ENCODE measurements at places on chromosomes 13 and 19.
A peak's percentile ranks its signal among the peaks of the same experiment; 100 is the strongest.

GRCh38 chr19:40590464-40591265 lies 10.5 kb upstream of the LTBP4 start:
- DNase-seq: no peak

GRCh38 chr13:47555235-47555634 lies 445.8 kb downstream of the SUCLA2 start:
- DNase-seq: no peak

DNA sequence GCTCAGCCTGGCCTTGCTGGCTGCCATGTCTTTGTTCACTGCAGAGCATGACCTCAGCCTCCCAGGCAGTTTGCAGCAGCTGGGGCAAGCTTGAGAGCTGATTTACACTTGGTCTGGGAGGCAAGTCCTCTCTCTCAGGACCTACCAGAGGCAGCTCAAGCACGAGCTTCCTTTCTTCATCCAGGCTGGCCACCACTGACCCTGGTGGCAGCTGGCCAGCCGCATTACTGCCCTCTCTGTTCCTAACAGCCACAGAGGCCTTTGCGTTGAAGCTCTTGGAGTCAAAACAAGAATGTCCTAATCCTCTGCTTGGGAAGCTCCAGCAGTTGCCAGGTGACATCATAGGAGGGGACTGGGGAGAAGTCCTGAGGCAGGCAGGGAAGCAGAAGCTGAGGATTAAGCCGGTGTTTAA lies 85.7 kb downstream of the NUFIP1 start:
- DNase-seq: peak; percentile 98

DNA sequence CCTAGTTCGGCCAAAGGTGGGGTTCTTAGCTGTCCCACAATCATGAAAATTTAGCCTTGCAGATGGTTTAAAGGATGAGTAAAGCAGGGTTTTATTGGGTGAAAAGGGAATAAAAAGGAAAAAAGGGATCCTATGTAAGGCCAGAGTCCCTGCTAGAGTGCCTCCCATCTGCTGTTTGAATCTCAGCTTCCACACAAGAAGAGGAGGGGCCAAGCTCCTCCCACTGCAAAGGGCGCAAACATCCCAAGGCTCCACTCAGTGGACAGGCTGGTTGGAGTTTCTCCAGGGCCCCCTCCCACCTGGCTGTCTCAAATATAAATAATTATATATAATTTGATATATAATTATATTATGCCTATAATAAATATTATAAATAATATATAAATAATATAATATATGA lies 1272.1 kb upstream of the PCDH20 start:
- no peak for DNase-seq

DNA sequence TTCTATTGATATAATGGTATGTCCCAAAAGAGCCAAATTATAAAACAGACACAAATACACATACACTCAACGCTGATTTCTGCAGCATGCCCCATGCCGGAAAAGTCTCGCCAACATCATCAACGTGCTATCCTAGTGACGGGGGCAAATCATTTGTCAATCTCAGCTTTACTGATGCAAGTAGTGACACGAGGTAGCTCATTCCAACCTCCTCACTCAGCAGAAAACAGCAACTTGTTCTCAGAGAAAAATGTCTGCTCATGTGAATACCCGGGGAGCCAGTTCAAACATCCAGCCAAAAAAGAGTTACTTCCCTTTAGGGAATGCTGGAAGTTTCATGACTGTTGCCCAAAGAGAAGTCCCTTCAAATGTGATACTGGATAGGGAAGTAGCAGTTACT lies 46.3 kb downstream of the SOX21 start:
- DNase-seq: no peak

- DNase-seq: no peak
These were observed 211.1 kb upstream of the TSHZ3 start for GRCh38 chr19:31560086-31561060.

DNA sequence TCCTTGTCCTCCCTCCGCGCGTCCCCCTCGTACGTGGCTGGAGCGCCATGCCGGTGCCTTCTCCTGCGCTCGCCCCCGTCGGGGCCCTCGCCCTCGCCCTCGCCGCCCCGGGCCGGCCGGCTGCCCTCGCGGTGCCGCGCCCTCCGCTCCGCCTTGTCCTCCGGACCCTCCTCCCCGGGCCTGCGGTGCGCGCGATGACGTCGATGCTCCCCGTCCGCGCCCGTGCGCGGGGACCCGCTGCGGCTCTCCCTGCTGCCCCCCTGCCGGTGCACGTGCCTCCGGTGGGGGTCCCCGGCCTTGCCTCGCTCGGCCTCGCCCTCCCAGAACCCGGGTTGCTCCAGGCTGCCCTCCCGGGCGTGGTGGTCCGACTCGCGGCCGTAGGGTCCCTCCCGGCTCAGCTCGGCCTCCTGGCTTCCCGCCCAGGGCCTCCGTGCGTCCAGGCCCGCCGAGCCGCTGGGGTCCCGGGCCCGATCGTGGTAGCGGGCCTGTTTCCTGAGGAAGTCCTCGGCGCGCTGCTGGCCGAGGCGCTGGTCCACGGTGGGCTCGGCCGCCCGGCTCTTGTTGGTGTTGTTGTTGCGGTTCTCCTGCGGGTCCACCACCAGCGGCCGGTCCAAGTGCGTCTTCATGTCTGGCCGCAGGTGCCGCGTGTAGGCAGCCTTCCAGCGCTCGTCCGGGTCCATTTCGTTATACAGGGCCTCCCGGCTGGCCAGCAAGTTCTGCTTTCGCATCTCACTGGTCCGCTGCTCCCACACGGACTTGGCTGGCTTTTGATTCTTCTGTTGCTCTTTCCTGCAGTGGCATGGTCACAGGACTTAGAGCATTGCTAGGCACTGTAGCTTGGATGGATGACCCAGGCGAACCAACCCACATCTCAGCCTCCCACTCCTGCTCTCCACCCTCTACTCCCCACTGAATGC lies 148.6 kb downstream of the IER2 start:
- DNase-seq: no peak

DNA sequence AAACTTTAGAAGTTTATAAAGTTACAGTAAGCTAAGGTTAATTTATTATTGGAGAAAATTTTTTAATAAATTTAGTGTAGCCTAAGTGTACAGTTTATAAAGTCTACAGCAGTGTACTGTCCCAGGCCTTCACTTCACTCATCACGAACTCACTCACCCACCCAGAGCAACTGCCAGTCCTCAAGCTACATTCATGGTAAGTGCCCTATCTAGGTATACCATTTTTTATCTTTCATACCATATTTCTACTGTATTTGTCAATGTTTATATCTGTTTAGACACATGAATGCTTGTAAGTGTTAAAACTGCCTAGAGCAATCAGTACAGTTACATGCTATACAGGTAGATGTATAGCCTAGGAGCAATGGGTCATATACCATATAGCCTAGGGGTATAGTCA lies 12.5 kb downstream of the INTS6 start:
- no peak for DNase-seq

DNA sequence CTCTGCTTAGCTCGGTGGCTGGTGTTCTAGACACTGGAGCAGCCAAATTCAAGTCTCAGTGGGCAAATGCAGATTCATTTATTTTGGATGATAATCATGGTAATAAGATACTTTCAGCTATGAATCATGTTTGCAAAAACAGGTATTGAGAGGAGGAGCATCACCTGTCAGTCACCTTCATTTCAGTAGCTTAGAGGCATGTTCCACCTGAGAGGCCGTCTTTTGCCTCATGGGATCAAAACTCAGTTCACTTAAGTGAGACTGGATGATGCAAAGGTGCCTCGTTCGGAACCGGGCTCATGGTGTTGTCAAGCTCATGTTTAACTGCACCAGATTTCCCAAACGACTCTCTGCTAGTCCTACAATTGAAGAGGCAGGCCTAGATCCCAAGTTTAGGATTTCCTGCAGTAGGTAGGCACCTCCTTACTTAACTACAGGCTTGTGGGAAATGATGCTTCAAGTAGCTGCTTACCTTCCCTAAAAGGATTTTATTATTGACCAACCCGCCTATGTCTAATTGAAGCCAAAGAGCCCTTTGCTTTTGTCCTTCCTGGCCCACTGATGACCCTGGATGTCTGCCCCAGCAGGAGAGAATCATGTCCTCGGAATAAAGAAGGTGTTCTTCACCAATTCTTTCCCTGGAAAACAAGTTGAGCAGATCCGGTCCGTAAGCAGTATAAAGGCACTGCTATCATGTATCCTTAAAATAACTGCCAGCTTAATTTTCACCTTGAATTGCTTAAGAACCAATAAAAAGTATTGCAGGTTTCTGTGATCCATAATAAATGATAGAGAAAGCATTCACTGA lies 60.0 kb downstream of the ZAR1L start:
- DNase-seq: no peak

Measured in MG63 (cell line).